ENCODE measurements at places on chromosomes 13 and 19. TPM values are rescaled to one million over a fixed set of nuclear protein-coding genes. Genes with fewer than 3 reads are reported as not detected.

TMEM150B gene
- total RNA-seq: not detected

OR7D2 gene
- 0.25 TPM for total RNA-seq

- no peak for DNase-seq
Measured at GRCh38 chr19:56174550-56174949, 1.3 kb upstream of the GALP start.

CPT1C gene
- 9.6 TPM for total RNA-seq

ADGRE1 gene
- not detected for total RNA-seq

GRCh38 chr13:112744168-112745021 is 54.6 kb downstream of the ATP11A start:
- DNase-seq: no peak

GRCh38 chr13:21242236-21242635 is 65.8 kb downstream of the MRPL57 start:
- no peak for DNase-seq

DNA sequence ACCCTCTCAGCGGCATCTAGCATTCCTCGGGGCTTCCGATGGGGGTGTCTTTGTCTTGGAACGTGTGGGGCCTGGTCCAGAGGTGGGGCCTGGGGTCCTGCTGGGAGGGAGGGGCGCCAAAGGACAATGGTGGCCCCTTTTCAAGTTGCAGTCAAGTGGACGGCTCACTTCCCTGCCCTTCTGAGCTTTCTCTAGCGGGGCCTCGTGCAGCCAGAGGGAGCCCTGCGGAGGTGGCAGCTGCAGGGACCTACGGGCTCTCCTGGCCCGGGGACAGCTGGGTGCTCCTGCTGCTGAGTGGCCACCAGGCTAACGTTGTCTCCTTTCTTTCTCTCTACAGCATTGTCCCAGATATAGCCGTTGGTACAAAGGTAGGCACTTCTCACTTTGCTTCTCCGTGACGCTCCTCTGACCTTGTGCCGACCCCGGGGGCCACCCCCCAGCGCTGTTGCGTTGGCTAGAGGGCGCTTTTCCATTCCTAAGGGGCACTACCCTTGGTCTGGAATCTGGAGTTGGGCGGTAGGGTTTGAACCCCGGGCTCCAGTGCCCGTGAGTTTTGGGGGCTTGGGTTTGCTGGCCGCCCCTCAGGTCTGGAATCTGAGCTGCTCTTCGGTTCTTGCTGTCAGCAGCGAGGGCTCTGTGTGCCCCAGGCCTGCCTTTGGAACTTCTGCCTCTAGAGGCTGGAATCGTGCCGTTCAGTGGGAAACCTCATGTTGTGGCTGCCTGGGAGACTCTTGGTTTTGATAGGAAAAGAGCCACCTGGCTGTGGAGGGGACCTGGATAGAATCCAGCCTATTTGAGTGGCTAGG is 2.0 kb downstream of the PTBP1 start:
- no peak for DNase-seq

GRCh38 chr19:55208880-55209692 is at the start of gene PTPRH:
Gene PTPRH (minus strand): TSS chr19:55209501. CDS start chr19:55209433, 68 bp downstream.
- DNase-seq: no peak

DNA sequence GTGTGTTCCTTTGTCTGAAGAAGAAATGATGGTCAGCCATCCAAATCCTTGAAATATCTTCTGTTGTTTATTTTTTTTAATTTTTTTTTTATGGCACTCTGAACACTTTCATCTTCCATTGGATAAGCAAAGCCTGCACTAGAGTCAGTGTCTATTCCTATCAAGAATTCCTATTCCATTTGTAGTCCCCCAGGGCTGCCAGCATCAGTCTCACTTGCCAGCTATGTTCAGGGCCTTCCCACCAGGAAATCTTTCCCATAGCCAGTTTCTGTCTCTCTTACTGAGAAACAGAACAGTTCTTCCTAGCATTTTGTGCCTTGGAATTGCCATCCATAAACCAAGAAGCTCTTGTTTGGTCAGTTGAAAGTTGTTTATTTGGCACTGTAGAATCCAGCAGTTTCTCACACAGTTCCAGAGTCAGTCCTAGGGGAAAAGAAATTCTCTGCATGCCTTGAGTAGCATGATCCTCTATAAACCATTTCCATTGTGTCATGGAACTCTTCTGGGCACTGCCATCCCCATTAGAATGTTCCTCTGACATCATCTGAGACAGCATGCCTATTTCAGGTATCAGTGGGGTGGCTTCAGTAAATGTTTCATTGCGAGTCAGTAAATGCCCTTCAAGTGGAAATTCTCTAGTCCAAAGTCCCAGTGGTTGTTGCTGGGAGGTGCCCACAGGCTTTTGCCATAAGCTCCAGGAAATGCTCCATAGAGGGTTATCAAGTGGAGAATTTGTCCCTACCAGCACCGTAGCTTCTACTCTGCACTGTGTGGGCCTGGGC is 18.7 kb upstream of the SPRYD7 start:
- DNase-seq: no peak

DNA sequence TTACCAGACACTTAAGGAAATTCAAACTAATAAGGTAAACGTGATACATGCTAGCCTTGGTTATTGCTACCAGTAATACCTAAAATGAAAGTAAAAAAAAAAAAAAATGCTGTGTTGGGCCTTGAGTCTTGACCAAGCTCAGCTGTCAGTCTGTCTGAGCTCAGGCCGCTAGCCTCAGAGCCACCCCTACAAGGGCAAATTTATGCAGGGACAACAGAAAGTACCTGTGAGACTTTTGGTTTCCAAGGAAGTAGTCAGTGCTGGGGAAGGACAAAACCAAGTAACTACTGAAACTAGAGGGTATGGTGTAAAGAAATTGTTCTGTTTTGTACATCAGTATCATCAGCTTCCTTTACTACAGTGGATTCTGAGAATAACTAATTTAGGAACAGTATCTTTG is 134.3 kb upstream of the SLITRK5 start:
- no peak for DNase-seq

- DNase-seq: no peak
Measured at GRCh38 chr13:110684388-110685056, 21.4 kb downstream of the CARS2 start.

GRCh38 chr19:51364200-51365106 is 1.7 kb downstream of the ETFB start:
- no peak for DNase-seq

DNA sequence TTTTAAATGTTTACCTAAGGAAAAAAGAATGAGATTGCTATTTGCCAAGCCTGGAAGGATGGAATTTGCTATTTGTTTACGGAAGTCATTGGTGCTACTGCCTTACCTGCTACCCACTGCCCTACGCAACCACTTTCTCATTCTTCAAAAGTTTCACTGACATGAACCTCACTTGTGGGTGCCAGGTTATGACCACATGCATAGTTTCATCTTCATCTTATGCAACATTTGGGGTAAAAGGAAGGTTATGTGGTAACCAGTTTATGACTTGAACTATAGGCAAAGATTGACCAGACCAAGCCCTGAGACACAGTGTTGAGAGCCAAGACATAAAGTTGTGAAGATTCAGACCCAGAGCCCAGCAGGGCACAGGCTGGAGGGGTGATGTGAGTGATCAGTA is 142.5 kb downstream of the LACC1 start:
- DNase-seq: no peak

- no peak for DNase-seq
Measured at GRCh38 chr13:76225815-76226489, 589.8 kb downstream of the LMO7 start.

VPS36 gene
- total RNA-seq: 18.9 TPM

DNA sequence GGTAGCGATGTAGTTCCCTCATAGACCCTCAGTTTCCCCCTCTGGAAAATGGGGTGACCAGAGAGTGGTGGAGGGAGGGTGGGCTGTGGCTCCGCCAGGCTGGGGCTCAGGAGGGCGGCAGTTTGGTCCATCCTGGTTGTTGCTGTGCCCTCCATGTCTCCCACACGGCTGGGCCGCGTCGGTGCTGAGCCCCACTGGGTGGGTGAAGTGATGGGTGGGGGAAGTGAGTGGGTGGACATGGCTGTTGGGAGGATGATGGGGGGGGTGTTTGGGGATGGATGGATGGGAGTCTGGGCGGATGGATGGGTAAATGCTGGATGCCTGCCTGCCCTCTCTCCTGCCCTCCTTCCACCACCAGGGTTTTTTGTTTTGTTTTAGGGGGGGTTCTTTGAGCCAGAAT is 16.6 kb upstream of the EHD2 start:
- DNase-seq: no peak

RFPL4AL1 gene
- total RNA-seq: not detected

- DNase-seq: no peak
Measured at GRCh38 chr19:46624958-46625661, at the start of gene PTGIR. Gene PTGIR (minus strand): TSS chr19:46625089. CDS start chr19:46624225, 864 bp downstream.

RNF113B gene
- not detected for total RNA-seq

DNA sequence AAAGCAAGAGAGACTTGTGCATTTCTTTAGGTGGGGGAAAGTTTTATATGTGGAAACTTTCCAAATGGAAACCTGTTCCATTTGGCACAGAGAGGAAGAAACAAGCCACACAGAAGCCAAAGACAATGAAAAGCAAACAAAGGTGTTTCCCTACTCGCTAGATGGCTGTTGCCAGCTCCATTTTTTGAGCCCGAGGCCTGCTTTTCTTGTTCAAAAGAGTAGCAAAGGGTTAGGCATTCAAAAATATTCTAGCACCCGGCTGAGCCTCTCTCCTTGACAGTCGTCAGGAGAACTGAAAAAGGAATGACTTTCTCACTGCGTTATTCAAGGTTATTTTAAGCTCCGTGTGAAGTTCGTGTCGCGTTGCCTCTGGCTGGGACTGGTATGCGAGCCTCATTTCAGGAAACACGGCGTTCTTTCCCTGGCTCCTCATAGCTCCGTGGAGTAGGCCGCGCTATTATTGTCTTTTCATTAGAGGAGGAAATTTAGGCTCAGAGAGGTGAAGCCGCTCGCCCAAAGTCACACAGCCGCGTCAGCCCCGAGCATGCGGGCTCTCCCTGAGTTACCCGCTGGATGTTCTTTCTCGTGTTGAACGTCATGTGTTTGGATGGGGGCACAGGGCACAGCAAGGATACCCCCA is 7.6 kb downstream of the TRPM4 start:
- DNase-seq: peak; percentile 88

GRCh38 chr13:105785436-105785835 is 750.0 kb downstream of the EFNB2 start:
- no peak for DNase-seq

DNA sequence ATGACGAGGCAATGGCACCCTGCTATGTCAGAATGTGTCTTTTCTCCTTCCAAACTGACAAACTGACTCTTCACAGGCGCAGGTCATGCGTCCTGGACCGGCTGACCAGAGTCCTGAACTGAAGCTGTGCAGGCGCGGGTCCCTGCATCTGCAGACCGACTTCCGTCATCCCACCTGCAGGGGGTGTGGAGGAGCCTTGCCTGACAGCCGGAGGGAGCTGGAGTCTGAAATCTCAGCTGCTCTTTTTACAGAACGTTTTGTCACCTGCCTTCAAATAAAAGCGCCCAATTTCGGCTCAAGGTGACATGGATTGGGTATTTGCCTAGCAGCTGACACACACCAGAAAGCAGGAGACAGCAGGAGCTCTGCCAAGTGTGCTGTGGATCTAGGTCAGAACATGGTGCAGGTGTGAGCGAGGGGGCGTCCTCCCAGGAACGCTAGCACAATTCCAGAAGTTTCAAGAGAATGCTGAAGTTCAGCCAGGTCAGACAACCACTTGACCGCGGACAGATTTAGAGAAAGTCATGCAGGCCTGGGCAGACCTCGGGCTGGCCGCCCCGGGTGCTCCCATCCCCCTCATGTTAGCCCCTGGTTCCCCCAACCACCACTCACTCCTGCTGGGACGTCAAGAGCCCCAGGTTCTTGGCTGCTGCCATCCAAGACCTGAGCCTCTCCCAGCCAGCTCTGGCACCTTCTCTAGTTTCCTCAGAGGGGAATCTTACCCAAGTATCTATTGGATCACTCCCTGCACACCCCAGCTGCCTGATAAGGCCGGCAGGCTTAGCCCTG is 32.8 kb downstream of the ELL start:
- peak; percentile 46 for DNase-seq

- DNase-seq: no peak
Measured at GRCh38 chr19:30567536-30568232, 195.5 kb downstream of the ZNF536 start.

KIR2DL1 gene
- total RNA-seq: not detected

- no peak for DNase-seq
Measured at GRCh38 chr13:23667750-23668149, 97.5 kb downstream of the TNFRSF19 start.

- DNase-seq: peak; percentile 40
Measured at GRCh38 chr13:48078251-48078656, 16.6 kb downstream of the MED4 start.

ONECUT3 gene
- not detected for total RNA-seq

GRCh38 chr13:48679941-48680680 is 26.4 kb downstream of the CYSLTR2 start:
- DNase-seq: no peak

TUBA3C gene
- not detected for total RNA-seq

GRCh38 chr13:110565296-110565695 is 3.8 kb upstream of the RAB20 start:
- no peak for DNase-seq

DNA sequence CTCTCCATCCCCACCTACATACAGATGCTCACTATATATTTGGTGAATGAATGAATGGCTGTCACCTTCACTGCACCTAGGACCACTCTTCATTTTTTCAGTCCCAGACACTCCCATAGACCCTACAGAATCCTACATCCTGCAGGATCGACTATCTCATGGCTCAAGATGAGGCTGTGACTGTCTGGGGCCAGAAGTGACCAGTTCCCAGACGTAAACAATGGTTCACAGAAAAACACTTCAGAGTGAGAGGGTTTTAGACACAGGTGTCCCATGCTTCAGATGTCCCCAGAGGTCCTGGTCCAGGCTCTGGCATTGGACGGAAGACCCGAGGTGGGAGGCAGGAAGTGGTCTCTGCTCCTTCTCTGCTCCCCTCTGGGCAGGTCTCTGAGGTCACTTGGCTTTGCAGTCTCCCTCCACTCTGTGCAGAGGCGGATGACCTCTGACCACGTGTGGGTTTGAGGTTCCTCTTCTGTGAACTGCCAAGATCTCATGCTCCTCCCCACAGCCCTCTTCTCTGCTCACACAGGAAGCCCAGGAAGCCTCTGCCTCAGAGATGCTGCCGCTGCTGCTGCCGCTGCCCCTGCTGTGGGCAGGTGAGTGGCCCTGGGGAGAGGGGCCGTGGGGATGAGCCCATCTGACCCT is 24.9 kb downstream of the SIGLEC7 start:
- DNase-seq: no peak

GRCh38 chr13:100517728-100518127 is 70.9 kb downstream of the GGACT start:
- no peak for DNase-seq

DNA sequence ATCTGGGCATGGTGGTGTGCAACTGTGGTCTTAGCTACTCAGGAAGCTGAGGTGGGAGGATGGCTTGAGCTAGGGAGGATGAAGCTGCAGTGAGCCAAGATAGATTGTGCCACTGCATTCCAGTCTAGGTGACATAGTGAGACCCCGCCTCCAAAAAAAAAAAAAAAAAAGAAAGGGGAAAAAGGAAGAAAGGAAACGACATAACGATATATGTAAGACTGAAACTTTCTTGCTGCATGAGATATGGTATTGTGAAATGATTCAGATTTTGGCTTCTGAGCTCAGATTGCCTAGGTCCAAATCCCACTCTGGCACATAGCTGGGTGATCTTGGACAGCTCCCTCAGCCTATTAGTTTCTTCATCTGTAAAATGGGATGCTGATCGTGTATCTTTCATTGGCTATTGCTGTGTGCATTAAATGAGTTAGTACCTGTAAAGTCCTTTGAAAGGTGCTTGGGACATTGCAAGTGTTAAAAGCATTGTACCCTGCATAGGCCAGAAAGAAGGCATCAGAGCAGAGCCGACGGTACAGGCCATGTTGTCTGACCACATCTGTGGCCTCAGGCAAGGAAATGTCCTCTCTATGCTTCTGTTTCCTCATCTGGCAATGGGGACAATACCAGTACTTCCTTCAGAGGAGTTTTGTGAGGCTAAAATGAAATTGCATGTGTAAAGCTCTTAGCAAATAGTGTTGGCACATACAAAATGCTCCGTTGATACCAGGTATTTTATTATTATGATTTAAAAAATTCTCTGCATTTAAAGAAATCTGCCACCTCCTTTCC is 32.6 kb upstream of the SLC46A3 start:
- no peak for DNase-seq
